Karpas-422 (cell line): ENCODE measurements at places on chromosomes 1 and 21. TPM values are rescaled to one million over a fixed set of nuclear protein-coding genes. Genes with fewer than 3 reads are reported as not detected.

CIART gene
- 4.1 and 4.9 TPM in 2 replicates for total RNA-seq

CLDN8 gene
- not detected in 2 replicates for total RNA-seq

CFHR2 gene
- total RNA-seq: not detected in 2 replicates

PPM1J gene
- not detected in 2 replicates for total RNA-seq

- DNase-seq: peak; percentile 73
Measured at GRCh38 chr1:36486439-36487335, 4.0 kb upstream of the CSF3R start.

DNA sequence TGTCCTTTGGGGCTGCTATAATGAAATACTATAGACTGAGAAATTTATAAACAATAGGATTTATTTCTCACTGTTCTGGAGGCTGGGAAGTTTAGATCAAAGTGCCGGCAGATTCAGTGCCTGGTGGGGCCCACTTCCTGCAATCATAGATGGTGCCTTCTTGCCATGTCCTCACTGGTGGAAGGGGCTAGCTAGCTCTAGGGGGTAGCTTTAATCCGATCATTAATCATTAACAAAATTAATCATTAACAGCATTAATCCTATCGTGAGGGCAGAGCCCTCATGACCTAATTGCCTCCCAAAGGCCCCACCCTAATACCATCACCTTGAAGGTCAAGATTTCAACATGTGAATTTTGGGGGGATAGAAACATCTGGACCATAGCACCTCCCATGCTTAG, 124.3 kb downstream of the TRABD2B start:
- DNase-seq: no peak

DNA sequence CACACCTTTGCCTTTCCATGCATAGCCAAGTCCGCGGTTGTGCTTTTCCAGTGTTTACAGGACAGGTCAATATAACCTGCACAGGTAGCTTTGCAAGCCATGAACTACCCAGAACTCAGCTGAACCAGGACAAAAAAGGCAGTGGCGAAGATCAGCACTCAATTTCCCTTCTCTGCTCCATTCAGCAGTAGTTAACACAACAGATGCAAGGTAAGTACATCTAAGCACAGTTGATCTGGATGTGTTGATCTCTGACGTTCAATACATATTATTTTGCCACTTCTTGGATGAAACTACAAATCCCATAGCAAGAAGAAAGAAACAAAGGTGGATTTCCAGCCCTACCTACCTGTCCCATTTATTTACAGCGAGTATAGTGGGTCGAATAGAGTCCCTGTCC, 146.6 kb upstream of the KRTAP19-8 start:
- no peak for DNase-seq

DNA sequence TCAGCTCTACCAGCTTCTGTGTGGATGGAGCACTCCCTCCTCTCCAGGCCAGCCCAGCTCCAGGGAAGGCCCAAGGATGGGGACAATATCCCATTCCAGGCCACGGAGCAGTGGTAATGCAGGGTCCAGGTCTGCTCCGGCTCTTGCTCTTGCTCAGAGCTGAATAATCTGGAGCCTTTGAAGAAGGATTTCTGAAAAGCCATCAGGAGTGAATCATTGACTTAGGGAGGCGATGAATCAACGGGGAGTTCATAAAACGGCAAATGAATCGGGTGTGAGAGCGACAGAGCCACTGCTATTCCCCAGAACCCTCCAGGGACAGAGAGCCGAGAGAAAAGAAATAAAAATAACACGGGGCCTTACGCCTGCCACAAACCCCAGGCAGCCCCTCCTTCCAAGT, 7.7 kb downstream of the POU3F1 start:
- no peak for DNase-seq

DNA sequence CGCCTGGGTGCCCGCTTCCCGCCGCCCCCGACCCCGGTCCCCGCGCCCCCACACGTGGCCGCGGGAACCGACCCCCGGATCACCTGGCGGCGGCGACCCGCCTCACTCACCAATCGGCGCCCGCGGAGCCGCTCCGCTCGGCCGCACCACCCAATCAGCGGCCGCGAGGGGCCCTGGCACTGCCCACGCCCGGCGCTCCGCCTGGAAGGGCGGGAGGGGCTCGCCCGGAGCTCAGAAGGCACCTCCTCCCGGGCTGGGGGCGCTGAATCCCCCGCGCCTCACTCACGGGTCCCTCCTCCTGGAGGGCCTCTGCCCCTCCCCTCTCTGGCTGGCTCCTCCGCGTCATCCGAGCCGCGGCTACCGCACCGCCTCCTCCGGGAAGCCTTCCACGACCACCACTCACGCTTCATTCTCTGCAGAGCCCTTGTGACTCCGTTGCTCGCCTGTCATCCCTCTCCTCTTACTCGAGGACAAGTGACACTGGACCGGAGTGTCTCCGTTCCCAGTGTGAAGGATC, 374 bp downstream of the SH2D5 start:
- peak; percentile 74 for DNase-seq

DNA sequence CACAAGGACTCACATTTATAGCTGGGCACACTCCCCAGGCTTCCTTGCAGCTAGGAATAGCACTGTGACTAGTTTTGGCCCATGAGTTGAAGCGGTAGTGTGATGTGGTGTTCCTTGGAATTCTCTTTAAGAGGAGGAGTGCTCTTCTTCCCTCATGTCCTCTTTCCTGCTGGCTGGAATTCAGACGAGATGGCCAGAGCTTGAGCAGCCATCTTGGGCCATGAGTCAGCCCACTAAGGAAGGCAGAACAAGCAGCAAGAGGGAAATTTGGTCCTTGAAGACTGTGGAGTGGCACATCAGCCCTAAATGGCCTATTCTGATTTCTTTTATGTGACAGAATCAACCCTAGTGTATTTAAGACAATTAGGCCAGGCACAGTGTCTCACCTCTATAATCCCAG, 20.0 kb downstream of the HTR6 start:
- no peak for DNase-seq
